Right ventricle myocardium superior (tissue), 1 donor: ENCODE measurements at places on chromosomes 3 and 15.

DNA sequence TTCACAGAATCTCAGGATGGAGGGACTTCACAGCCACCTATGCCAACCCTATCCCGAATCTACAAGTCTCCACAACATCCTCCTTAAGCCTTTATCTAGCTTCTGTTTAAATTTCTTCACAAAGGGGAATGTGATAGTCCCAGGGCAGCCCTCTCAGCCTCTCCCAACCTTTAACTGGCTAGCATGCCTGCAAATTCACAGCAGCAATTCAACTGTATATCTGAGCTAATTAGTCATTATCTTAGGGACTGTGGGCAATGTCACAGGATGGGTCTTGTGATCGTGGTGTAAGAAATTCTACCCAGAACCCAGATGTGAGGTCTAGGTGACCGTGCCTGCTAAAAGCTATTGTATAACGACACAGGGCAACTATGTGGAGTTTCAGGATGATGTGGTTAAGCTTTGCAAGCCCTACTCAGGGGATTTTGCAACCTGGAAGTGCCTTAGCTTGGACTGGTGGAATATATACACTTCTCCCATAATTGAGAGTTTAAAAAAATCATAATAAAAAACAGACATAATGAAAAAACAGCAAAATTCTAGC, 65.5 kb upstream of the FBN1 start:
- no peak for DNase-seq

- no peak for DNase-seq
These were observed 1.4 kb upstream of the PDZRN3 start for GRCh38 chr3:73626106-73626505.

DNA sequence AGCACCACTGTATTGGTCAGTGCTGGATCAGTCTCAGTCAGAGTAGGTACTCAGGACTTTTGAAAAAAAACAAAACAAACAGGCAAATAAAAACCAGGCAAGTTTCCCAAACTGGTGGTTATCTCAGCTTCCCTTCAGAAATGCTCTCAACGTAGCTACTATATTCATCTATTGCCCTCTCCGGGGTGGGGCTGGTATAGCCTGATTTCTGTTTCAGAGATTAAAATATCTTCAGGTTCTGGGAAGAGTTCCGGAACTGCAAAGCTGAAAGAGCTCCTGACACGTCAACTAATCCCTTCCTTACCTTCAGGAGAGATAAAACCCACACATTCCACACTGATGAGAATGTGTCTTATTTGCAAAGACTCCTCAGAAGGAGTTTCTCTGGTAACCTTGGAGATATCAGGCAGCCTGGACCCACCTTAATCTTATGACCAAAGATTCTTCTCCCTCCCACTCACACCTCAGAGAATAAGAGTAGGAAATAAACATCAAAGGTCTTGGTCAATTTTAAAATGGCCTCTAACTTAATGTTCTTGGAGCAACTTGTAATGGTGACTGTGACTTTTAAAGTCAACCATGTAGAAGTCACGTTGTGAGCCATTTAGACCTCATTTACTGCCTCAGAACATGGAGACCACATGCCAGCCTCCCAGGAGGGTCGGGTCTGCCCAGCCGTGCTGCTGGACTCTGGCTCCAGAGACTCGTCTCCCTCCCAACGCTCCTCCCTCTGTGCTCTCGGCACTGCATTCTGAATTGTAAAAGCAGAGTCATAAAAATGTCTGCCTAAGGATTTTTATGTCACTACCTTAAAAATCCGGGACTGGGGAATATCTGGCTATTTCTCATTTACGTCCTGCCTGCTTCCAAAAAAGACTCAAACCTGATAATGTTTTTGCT, 53.8 kb downstream of the CDCP1 start:
- DNase-seq: no peak

- DNase-seq: peak; percentile 41
These were observed 137.7 kb downstream of the NUP210 start for GRCh38 chr3:13282358-13282985.

- DNase-seq: no peak
These were observed 47.0 kb downstream of the GYG1 start for GRCh38 chr3:149038322-149038721.

- no peak for DNase-seq
These were observed 35.7 kb upstream of the BHLHE40 start for GRCh38 chr3:4943549-4943948.

DNA sequence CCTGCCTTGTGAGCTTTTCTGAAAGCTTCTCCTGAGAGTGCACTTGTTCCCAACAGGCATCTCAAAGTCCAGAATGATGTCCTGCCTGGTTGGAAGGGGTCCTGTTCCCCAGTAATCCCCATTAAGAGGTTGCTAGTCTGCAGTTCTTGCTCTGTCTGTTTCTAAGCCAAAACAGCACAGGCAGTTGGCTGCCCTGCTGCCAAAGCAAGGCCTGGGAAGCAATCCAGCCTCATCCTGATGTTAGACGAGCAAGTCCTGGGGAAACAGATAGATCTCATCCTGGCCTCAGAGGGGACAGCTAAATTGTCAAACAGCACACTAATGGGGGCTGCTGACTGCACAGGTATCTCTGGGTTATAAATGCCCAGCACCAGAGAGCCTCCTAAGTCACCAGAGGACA, 198.0 kb downstream of the EPHB1 start:
- DNase-seq: no peak

DNA sequence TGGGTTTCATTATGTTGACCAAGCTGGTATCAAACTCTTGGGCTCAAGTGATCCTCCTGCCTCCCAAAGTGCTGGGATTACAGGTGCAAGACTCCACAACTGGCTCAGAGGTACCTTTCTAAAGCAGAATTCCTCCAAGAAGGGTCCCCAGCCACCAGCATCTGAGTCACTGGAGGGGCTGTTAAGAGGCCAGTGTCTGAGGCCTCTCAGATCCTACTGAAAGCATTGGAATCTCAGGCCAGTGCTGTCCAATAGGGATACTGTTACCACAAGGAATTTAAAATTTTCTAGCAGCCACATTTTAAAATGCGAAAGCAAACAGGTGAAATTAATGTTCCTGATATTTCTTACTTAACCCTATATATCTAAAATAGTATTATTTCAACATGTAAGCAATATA, 1.3 kb downstream of the CAV3 start:
- DNase-seq: no peak

GRCh38 chr3:133717424-133717823, 28.8 kb upstream of the TF start:
- no peak for DNase-seq

DNA sequence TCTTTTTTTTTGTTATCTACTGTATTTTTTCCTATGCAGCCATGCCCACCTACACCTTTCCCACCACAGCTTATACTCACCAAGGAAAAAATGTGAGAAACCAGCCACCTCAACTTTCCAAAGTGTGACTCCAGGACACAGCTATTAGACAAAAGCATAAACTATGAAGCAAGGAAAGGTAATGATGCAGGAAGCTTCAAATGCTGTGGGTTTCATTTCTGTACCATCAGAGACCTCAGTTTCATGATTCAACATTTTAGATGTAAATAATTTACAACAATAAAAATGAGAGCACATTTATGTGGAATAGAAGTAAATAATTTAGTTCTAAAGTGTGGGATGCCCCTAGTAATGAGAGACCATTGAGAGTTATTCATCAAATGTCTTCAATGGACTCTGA, 115.1 kb downstream of the CDIN1 start:
- no peak for DNase-seq

GRCh38 chr3:181326637-181327223, 337.2 kb upstream of the DNAJC19 start:
- DNase-seq: no peak

DNA sequence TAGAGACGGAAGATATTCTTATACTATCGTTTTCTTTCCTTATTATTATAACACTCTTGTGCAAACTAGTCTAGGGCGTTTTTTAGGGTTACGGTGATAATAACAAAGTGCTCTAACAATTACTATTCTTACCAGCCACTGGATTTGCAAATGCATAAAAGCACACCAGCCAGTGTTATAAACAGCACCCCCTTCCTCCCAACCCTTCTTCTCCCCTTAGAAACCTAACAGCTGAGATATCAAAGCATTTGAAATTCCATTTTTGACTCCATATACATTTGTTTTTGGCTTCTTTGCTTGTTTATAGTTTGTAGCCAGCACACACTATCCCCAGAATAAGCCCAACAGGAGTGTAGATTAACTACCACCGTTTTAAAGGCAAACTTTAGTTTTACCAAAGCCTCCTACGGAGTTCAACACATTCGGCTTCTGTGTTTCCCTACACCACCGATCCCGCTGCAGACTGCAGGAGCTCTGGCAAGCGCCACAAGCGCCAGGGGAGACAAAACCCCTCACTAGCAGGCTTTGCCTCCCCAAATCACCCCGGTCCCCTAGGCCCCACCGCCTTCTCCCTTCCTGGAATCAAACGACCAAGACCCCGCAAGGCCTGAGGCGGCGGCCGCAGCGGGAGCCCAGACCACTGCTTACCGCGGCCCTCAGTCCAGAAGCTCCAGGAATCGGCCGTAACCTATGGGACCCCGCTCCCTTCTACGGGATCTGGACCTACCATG, 461 bp downstream of the COPB2 start:
- no peak for DNase-seq

DNA sequence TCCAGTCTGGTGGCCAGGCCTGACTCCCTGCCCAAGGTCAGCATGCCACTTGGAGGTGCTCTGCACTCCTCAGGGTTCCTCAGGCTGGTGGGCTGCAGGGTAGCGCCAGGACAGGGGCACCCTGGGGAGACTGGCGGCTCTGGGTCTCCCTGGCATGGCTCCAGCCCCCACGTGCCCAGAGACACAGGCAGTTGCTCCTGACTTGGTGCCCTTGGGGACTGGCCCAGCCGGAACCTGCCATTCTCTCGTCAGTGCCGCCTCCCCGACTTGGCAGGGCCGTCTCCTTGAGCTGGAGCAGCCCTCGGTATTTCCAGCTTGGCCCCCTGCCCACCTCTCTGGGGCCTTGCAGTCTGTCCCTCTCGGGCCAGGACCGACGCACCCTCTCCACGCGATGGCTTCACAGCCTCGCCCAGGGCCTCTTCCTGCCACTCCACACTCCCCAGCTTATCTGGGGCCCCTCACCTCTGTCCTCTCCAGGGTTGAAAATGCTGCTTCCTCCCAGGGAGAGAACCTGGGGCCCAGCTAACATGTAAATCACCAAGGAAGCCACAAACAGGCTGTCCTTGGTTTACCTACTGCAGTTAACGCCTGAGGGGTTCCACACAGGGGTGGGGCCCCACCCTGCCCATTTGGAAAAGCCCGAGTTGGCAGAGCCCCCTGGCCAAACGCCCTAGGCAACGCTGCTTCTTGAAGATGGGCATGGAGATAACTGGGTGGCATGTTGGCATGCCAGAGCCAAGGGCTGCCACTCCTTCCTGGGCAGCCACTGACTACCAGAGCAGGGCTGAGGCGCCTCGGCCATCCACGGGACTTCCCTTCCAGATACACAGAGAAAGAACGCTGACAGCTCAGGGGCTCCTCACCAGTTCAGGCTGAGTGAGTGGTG, 61.4 kb downstream of the SMAD6 start:
- DNase-seq: peak; percentile 95

- no peak for DNase-seq
These were observed 198.4 kb downstream of the ATP10A start for GRCh38 chr15:25664761-25665160.

DNA sequence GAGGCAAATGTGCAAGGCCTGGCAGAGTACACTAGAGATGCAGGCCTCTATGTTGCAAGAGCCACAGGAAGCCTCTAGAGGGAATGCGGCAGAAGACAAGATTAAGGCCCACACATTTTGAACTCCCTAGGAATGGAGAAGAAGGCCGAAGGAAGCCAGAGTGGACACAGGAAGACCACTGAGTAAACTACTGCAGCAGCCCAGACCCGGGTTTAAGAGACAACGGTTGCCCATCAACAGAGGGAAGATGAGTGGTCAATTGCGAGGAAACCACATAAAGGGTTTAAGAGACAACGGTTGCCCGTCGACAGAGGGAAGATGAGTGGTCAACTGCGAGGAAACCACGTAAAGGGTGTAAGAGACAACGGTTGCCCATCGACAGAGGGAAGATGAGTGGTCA, 14.6 kb downstream of the CHSY1 start:
- no peak for DNase-seq

DNA sequence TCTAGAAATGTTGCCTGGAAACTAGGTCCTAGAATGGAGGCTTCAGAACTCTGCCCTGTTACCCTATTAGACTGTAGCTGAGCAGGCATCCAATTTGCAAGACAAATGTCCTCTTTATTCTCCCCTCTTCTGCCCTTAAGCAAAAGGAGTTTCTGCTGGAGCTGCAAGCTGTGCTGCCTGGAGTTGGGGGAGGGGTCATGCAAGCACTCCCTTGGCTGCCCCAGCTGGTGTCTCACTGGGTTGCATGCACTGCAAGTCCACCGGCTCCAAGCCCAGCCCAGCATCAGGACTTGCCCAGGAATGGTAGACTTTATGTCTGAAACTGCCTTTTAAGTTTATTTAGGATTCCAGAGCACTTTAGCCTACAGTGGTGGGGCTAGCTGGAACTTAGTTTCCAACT, 15.7 kb upstream of the RBP2 start:
- no peak for DNase-seq

DNA sequence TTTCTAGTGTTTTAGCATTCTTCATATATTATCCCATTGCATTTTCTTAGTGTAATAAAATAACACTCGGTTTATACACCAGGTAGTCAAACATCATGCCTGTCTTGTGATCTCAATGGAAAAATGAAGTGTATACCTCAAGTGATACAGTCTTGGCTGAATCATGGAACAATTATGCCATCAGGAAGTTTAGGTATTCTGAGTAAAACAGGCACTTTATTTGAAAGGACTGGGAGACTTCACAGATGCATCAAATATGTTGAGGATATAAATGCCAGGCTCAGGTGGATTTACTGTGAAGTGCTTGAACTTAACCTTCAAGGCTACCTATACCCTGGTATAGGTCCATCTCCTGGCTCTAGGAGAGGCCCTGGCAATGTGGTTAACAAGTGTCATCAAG, 8.5 kb downstream of the TGFBR2 start:
- DNase-seq: no peak

GRCh38 chr15:40454904-40455391, 14.2 kb downstream of the BAHD1 start:
- no peak for DNase-seq

- no peak for DNase-seq
These were observed 162.4 kb upstream of the LRTM1 start for GRCh38 chr3:55090291-55090690.
